GM12878 (cell line): ENCODE measurements at places on chromosomes 13 and 19. TPM values are rescaled to one million over a fixed set of nuclear protein-coding genes. Genes with fewer than 3 reads are reported as not detected.

DNA sequence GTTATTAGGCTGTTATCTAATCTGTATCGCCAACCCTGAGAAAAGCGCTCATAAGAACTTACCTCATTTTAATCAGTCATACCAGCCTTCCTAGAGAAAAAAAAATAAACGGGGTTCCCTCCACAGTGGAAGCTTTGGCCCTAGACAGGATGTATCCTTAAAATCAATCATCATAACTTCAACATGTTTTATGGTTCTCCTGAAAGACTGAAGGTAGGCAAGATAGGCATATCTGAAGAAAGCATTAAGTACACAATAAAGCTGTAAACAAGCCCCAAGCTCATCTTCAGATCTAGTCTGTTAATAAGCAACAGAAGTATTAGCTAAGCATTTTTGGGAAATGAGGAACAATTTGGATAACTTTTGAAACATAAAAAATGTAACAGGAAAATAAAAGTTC, 18.7 kb upstream of the SERP2 start:
- DNase-seq: no peak

- DNase-seq: no peak
Measured at GRCh38 chr13:89695343-89696257, 1651.9 kb upstream of the MIR17HG start.

DNA sequence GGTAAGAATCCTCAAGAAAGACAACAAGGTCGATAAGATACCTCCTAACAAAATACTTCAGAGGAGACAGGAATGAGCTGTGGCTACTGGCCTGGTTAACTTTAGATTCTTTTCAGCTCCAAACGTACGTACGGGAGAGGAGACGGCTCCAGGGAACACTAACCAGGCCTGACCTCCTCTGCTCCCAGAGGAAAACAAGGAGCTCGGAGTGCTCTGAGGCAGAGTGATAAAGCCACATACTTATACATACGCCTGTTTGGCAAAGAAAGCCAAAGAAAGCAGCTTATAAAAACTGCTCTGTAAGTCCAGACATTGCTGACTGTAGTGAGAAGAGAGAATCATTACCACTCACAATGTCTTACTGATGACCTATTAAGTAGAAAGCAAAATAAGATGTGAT, 263.9 kb downstream of the MZT1 start:
- DNase-seq: no peak

- no peak for DNase-seq
Measured at GRCh38 chr19:42284591-42285341, 15.7 kb downstream of the CIC start.

GRCh38 chr13:22110368-22110767, 439.5 kb downstream of the FGF9 start:
- DNase-seq: no peak

- DNase-seq: no peak
Measured at GRCh38 chr13:111518161-111518792, 197.8 kb downstream of the TEX29 start.

DNA sequence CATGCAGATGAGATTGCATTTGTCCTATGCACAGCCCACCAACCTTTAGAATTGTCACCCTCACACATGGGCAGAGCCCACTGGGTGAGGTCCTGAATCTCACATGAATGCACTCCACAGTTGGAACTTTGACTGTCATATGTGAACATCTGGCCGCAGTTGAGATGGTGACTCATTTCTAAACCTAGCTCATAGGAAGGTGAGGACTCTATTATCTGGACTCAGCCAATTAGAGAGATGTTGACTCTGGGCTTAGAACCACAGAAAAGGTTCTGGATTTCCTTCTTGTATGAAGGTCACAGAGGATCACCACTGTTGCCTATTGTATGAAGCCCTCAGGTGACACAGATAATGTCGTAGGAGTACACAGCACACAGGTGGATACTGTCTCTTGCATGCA, 25.6 kb upstream of the ZNF681 start:
- DNase-seq: peak; percentile 4

DNA sequence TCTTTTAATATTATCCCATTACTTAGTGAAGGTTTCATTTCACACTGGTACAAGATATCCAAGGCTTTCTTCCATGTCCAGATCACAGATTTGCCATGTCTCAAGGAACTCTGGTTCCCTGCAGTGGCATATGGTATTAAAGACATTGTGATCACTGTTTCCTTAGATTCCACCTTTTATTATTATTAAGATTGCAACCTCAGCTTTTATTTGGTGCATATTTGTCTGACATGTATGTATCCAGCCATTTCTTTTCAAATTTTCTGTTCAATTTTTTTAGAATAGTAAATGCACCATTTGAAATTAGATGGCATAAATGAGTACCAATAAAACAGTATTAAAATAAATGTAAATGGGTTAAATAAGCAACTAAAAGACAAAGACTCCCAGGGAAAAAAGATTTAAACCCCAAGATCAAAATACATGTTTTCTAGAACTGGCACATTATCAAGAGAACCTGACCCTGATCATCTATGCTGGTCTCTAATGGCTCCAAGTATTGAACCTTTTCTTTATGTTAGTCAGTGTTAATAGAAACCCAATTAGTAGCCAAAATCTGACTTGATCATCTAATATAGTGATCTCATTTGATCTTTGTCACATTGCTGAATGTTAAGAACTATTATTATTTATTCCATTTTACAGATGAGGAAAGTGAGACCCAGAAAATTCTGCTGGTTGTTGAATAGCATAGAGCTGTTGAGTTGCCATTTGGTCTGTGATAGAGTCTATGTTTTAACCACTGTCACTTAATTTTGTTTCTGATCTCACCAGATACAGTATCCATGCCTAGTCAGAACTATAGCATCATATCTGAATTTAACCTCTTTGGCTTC, at the start of gene OR10H4:
Gene OR10H4 (plus strand): TSS at position 786 of the 836 bp plus-strand sequence. CDS start 0 bp downstream, at position 786.
- DNase-seq: no peak

DNA sequence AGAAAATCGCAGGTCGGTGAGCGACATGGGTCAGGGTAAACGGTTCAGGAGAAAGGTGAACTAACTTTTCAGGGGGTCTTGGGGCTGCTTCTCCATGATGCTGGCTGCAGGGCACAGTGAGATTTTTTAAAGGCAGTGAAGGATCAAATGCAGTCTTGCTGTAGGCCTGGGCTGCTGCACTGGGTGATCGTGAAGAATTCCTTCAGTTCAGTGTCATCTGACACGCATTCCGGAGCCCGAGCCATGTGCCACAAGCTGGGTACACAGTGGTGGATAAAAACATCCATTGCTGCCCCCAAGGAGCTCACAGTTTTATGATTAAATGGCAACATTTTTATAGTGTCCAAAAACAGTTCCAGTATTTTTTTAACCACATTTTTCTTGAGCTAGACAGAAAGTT, 56.3 kb upstream of the GPR12 start:
- no peak for DNase-seq

- DNase-seq: no peak
Measured at GRCh38 chr19:40717880-40718773, 1.2 kb downstream of the ITPKC start.

DNA sequence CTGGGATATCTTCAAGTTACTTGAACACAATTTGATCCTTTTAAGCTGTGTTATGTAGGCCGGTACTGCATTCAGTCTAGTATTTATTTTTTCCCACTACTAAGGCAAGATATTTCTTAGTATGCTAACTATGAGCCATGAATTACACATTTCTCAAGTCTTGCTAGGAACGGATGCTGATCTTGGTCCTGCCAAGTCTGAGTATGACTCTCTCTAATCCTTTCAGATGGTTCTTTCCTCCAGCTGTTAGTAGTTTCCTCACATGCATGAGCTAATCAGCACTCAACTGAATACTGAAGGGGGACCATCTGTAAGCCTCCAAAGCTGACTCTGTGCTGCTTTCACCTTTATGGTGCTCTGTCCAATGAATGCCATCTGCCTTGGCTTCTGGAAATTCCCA, 460.3 kb downstream of the KCTD12 start:
- DNase-seq: no peak

GRCh38 chr19:35205733-35206323, 22.7 kb downstream of the FAM187B start:
- no peak for DNase-seq

DNA sequence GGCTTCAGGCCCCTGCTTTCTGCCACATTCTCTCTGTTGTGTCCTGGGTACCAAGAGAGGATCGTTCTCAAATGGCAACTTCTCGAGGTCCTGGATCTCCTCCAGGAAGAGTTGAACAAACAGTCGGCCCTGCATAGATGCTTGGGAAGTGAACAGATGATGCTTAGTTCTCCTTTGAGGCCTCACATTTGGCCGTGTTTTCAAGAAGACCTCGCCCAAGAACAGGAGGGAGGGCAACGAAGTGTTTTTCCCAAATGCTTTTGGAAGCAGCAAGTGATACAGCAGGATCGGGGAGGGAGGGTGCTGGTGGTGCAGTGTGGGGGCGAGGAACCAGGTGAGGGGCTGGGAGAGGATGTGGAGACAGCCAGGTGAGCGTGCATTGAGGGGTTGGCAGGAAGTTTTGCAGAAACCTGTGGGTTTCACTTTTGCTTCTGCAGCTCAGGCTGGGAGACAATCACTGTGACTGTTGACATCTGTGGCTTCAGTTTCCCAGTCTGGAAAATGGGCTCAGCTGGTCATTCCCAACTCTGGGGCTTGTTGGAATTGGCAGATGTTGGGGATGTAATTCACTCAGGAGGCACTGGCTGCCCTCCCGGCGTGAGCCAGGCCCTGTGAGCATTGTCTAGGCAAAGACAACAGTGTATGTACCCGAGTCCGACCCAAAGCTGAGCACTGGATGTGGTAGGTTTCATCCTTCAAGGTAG, 21.6 kb downstream of the MAST3 start:
- no peak for DNase-seq

DNA sequence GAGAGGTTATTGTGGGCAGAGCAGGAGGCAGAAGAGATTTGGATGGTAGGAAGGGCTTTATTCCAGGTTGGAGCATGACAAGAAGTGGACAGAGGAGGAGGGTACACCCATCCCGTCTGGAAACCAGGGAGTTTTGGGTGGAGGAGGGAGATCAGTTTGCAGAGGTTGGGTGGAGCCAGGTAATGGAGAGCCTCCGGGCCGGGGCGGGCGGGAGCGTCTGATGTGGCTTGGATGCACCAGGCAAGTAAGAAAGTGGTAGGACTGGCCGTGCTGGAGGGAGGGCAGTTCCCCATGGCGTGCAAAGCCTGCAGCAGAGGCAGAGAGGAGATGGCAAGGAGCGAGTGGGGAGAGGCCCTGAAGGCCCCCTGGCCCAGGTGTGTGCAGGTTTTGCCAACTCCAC, 10.9 kb downstream of the IGFLR1 start:
- DNase-seq: no peak

DNA sequence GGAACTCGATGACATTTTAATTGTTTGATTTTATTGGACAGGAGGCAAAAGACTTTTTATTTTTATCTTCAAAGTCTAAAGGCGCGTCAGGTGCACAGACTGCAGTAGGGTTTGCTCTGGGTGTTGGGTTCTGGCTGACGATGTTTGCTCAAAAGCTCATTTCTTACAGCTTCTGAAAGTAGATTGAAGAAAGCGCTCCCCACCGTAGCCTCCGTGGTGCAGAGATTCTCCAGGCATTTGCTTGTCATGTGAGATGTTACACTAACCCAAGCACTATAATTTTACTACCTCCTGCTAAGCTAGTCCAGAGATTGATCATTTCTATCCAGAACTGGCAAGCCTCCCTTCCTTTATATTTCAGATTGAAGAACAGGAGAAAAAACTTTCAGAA, 14.5 kb upstream of the ATP11A start:
- no peak for DNase-seq

DNA sequence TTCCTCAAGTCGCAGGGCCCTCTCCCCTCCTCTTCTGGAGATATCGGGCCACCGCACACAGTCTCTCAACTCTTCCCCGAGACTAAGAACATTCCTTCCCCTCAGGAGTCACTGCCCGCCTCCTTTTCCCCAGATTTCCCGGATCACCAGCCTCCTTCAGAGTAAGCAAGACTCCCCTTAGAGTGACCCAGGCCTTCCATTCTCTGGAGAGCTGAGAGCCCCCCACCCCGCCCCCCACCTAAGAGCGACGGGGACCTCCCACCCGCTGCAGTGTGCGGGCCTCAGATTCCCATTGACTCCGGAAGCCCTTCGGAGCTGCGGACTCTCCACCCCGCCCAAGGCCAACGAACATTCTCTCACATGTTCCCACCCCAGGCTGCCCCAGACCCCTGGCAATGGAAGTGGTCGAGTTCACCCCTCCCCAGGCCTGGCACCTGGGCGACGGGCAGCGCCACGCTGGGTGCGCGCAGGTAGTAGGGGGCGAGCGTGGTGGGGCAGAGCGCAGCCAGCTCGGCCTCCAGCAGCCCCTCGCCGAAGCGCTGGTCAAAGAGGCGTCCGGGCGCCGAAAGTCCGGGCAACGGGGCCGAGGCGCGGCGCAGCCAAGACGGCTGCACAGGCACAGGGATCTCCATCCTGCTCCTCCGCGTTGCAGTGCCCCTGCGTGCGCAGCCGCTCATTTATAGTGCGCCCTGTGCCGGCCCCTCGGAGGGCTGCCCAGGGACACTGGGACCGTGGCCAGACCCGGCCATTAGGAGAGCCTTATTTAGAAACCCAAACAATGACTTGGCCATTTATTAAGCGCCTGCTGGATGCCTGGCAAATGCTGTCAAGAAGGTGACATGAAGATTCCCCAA, at the start of gene HSPB6:
Gene HSPB6 (minus strand): TSS at position 653 of the 854 bp plus-strand sequence. CDS start 21 bp downstream, at position 632.
- no peak for DNase-seq

GRCh38 chr13:36395280-36395679, 37.0 kb upstream of the CCNA1 start:
- no peak for DNase-seq

DNA sequence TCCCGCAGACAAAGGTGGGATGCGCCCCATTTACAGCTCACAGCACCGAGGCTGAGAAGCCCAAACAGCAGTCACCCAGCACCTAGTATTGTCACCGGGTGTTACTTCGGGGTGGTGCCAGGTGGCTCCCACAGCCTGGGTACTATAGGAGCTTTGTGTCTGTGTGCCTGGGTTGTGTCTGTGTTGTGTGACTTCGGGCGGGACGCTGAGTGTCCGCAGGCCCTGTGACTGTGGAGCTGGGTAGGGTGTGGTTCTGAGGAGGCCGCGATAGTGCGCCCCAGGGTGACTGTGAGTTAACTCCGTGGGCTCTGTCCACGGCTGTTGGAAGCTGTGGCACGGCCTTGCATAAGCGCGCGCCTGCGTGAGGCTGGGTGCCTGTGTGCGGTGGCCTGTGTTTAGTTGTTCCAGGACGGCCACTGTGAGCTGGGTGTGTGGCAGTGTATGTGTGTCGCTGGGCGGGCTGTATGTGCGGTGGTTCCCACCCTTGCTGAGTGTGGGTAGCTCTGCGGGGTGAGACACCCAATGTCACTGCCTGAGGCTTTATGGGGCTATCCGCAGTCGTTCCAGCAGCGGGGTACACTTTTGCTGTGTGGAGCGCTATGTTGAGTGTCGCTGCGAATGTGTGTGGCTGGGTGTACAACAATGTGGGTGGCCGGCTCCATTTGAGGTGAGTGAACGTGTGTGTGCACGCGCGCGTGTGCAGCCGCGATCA, 559 bp upstream of the SSBP4 start:
- DNase-seq: no peak

KMT5C gene
- polyA plus RNA-seq: 4.1 and 4.6 TPM in 2 replicates

GRK1 gene
- not detected in 2 replicates for polyA plus RNA-seq

TUBA3C gene
- 0.19 and 0.23 TPM in 2 replicates for polyA plus RNA-seq

GPR183 gene
- 225 and 232 TPM in 2 replicates for polyA plus RNA-seq

CILP2 gene
- polyA plus RNA-seq: not detected in 2 replicates

SBNO2 gene
- 4.0 and 4.2 TPM in 2 replicates for polyA plus RNA-seq

KLK10 gene
- not detected in 2 replicates for polyA plus RNA-seq

UGGT2 gene
- polyA plus RNA-seq: 12.7 and 13.9 TPM in 2 replicates

PGLYRP1 gene
- polyA plus RNA-seq: not detected in 2 replicates

STK11 gene
- polyA plus RNA-seq: 4.3 and 5.4 TPM in 2 replicates

DUXA gene
- not detected in 2 replicates for polyA plus RNA-seq

PEPD gene
- 51.8 and 57.2 TPM in 2 replicates for polyA plus RNA-seq

SLC7A9 gene
- polyA plus RNA-seq: 0.17 TPM in 1 of 2 replicates, not detected in the other

FBXO27 gene
- 5.8 and 6.2 TPM in 2 replicates for polyA plus RNA-seq

ZNF699 gene
- polyA plus RNA-seq: 1.4 TPM in 2 replicates

PRR36 gene
- polyA plus RNA-seq: not detected in 2 replicates

LRRC63 gene
- 0.40 and 0.92 TPM in 2 replicates for polyA plus RNA-seq

ZNF470 gene
- 0.57 and 0.58 TPM in 2 replicates for polyA plus RNA-seq
